ENCODE measurements at places on chromosomes 7 and 10.

DNA sequence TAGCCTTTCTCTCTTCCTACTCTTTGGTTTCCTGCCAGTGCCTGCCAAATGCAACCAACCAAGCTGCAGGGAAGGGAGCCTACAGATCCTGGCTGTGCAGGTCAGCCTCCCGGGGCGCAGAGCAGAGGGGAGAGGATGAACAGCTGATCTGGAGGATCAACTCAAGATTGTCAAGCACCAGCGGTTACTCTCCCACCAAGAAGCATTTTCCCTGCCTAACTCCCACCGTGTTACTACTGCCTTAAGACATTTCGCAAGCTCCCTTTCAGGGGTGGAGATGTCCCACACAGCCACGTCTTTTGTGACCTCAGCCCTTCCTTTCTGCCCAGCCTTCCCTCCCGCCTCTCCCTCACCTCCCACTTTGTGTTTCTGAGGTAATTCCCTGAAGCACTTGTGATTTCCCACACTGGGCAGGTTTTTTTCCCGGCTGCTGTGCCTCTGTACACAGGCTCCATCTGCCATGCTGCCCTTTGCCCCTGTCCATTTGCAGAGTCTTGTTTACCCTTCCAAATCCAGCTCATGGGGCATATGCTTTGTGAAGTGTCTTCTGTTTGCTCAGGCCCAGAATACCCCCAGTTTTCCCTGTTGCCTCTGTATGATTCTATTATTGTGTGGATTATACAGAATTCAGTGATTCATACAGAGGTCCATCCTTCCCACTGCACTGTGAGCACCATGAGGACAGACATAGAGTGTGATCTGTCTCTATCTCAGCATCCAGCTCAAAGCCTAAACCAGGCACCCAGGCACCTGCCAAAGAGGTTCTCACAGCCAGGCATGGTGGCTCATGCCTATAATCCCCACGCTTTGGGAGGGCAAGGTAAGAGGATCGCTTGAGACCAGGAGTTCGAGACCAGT is 40.9 kb upstream of the PAPSS2 start:
- no peak for DNase-seq

GRCh38 chr7:117950601-117951260 is 77.5 kb upstream of the CTTNBP2 start:
- no peak for DNase-seq

DNA sequence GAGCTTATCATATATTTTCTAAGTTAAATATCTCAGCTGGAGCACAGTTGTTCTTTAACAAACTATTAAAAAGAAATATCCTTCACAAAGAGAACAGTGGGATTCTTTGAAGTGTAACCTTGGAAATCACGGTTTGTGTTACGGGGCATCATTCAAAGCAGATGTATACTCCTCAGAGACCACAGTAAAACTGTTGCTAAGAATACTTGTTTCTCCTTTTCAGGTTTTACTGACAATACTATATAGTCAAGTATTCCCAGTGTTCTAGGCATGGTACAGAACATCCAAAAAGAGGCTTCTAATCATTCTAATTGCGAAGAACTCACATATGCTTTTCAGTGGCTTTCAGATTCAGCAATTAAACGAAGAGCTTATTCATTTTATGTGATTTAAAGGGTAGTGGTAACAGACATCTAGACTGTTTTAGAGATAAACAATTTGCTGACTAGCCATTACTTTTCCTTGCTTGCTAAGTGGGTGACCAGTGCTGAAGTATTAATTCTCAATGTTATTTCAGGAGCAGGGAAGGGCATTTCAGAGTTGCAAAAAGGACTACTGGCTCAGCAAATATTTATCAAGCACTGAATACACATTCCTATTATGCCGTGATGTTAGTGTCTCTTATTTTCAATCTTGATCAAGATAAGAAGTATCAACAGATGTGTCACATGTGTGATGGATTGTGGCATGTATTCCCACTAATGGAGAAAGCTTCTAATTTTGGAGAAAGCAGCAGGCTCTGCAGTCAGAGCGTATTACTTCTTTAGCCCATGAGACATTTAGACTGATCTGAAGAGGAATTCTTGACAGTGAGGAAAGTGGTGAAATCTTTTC is 236.8 kb downstream of the RNLS start:
- DNase-seq = no peak

DNA sequence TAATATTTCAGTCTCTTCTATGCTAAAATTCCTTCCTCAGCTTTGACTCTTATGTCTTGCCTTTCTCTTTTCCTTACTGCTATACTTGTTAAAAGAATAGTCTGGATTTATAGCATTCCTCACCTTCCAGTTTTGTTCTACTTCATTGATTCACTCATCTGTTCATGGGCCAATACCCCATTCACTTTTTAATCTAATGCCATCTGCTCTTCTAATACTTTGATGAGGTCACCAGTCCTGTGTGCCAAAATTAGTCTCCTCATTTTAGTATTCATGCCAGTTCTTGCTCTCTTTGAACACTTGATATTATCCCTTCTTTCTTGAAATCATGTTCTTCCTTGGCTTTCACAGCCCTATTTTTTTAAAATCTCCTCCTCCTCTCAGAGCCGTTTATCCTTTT is 19.3 kb downstream of the STK17A start:
- no peak for DNase-seq

- DNase-seq = no peak
Measured at GRCh38 chr7:17477182-17477581, 178.7 kb downstream of the AHR start.
